ENCODE measurements at places on chromosomes 12 and 14.

DNA sequence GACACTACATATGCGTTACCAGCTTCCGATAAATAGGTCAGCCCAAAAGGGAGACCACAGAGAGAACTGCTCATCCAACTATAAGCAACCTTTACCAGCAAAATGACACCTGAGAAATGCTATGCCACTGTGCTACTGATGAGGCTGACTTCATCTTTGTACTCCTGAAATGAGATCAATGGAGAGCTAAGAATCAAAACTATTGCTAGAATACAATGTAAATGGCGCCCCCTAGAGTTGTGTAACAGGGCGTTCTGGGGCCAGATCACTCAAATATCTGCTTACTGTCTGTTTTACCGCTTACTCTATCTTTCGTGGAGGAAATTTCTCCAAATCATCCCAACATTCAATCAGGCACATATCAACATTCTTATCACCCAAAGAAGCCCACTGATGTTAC, 4.6 kb downstream of the ZNF384 start:
- DNase-seq = no peak

- no peak for DNase-seq
Measured at GRCh38 chr14:95496690-95497259, 19.7 kb downstream of the SYNE3 start.

DNA sequence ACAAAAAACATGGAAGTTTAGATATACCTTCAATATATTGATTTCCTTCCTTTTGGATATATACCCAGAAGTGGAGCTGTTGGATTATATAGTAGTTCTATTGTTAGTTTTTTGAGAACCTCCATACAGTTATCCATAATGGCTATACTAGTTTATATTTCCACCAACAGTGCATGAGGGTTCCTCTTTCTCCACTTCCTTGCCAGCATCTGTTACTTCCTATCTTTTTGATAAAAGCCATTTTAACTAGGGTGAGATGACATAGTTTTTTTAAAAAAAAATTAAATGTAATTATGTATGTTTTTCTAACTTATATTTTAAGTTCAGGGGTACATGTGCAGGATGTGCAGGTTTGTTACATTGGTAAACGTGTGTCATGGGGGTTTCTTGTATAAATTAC, 10.0 kb upstream of the SLC38A4 start:
- no peak for DNase-seq

- DNase-seq = no peak
Measured at GRCh38 chr12:98530068-98530467, 14.7 kb downstream of the TMPO start.

- no peak for DNase-seq
Measured at GRCh38 chr14:26204366-26204727, 393.5 kb downstream of the NOVA1 start.

- no peak for DNase-seq
Measured at GRCh38 chr12:52022841-52023181, 16.1 kb downstream of the TAMALIN start.

DNA sequence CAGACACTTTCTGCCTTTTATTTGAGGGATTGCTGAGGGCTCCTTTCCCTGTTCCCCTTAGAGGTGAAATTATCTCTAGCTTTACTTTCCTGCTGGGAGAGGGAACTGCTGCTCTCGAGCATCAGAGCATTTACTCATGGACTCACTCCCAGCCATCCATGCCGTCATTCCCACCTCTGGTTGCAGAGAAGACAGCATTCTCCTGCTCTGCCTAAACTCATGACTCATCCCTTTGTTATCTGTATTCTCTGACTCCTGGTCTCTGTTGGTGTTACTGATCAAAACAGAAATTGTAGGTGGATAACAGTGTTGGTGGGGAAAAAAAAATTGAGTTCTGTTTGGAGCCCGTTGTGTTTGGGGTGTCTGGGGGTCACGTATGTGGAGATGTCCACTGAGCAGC, 159.3 kb downstream of the TTC8 start:
- no peak for DNase-seq

DNA sequence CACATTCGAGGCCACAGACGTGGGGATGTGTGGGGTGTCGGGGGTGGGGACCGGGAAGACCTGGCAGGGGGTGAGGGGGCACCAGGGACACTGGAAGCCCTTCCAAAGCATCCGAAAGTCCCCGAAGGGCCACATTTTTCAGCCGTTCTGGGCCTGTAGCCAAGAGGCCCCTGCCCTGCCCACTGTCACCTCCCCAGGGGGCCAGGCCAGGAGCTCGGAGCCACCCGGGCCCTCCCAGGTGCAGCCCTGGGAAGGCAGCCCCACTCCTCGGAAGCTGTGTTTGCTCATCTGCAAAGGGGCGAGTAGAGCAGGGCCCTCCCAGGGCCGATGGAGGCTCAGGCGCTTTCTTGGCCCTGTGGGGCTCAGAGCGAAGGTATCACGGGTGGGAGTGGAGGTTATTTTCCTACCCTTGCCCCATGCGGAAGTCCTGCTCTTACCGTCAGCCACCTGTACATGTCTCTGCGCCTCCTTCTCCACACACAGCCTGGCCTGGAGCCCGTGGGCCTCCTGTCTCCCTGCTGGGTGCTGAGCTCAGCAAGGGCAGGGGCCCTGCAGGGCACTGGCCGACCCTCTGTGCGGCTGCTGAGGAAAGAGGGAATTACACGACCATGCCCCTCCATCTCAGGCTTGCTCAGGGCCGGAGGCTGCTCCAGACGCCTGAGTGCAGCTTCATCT, 27.2 kb downstream of the NOC4L start:
- no peak for DNase-seq

DNA sequence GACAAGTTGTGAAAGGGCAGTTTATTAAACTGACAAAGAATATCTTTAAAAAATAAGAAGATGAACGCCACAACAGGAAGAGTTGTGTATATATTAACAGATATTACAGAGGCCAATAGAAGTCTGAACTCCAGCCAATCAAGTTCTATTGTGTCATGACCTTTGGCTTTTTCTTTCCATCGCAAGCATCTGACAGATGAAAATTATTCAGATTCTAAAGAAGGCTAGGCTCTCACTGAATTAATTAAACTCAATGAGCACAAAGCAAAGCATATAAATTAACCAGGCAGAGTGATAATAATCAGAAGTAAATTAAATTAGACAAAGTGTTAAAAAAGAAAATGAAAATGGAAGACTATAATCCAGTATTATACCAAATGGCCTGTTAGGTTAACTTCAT, 62.0 kb upstream of the PYGL start:
- no peak for DNase-seq

- no peak for DNase-seq
Measured at GRCh38 chr12:93686572-93687356, 9.6 kb downstream of the CRADD start.

DNA sequence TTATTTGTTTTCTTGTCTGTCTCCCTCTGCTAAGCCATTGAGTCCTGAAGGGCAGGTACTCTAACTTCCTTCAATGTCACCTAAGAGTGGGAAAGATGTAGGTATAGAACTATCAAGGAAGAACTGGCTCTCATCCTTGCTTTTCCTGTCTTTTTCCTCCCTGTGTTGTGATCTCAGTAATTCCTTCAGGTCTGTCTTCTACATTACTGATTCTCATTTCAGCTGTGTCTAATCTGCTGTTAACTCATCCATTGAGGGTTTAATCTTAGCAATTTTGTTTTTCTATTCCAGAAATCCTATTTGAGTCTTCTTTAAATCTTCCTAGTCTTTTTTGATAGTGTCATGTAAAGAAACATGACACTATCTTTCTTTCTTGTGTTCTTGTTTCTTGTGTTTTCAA, 124.5 kb upstream of the PLXNC1 start:
- DNase-seq = no peak

DNA sequence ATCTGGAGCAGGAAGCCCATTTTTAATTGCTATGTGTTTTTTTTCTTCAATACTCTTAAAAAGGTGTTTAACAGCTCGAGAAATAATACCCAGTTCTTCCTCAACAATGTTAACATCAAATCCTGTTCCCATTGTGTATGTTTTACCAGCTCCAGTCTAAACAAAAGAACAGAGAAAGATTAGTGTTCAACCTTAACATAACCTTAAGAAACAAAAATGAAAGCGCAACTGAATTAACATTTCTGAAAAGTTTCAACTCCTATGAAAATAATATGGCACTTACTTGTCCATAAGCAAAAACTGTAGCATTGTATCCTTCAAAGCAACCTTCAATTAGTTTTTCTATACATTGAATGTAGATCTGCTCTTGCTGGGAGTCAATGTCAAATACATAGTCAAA, 73.2 kb downstream of the KIF21A start:
- DNase-seq = no peak

DNA sequence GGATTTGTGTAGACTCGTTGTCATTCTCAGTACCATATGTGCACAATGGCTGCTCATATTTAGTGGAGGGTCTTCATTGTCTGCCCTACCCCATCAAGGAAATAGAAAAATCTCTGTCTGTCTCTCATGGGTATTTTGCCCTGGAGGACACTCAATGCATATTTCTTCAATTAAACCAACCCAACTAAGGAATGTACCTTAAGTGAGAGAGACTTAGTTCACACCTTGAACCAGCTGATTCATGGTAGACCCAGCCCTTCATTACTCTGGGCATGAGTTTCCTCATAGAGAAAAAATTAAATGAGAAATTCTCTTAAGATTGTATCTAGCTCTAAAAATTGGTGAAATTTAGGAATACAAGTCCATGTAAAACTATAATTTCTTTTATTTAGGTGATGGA, 107.1 kb upstream of the PLEKHG7 start:
- no peak for DNase-seq

DNA sequence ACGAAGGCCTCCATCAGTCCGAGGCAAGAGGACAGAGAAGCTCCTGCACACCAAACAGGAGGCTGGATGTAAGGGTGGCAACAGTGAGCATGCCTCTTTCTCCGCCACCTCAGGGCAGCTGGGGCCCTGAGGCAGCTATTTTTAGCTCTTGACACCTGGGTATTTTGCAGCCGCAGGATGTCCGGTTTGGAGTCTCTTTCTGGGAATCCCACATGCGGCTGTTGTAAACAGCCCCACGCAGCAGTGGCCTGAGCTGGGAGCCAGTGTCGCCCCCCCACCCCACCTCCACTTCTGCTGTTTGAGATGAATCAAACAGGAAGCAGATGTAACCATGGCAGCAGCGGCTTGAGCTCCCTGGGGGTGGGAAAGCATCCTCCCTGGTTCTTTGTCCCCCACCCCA, 11.7 kb downstream of the HDAC7 start:
- no peak for DNase-seq

GRCh38 chr12:94167071-94167755, 18.8 kb downstream of the PLXNC1 start:
- DNase-seq = no peak

DNA sequence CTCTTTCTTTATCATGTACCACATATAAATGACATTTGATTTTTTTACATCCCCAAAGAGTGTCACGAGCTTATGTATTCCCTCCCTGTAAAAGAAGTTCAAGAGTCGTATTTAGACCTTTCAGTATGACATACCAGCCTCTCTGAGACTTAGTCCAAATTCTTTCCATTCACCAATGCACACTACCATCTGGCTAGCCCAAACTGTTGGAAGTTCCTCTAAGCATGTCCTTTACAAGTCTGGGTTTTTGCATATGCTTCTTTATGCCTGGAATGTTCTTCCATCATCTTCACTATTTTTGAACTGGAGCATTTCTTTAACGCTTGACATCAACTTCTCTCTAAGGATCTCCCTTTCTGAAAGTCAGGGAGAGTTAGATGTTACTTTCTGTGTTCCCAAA, 68.5 kb upstream of the RGS6 start:
- DNase-seq = no peak

DNA sequence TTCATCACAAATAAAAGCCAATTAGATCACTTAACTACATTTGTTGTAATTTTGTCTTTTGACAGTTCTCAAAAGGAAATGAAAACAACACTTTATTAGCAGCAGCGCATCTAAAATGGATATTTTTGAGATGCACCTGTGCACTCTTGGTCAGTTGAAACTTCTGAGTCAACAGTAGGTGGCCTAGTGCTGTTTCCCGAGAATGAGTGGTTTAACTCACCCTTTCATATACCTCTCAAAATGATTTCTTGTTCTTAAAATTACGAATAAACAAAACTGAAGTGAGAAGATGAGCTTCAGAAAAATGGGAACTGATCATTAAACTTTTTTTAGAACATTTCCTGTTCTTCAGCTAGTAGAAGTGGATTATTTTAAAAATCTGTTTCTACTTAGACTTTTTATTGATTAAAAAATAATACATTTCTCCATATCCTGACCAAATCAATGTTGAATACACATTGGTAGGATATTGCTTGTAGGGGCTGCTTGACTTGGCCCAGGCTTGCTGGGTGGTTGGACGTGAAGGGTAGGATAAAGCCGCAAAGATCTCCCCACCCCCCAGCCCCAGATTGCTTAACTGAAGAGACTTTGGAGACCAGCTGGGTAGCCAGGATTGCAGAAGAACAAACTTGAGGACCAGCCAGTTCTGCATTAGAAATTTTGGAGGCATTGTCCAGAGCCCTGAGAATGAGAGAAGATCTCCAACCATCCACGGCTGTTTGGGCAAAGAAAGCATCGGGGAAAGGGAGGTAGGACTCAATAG, 22.3 kb upstream of the STK38L start:
- no peak for DNase-seq

DNA sequence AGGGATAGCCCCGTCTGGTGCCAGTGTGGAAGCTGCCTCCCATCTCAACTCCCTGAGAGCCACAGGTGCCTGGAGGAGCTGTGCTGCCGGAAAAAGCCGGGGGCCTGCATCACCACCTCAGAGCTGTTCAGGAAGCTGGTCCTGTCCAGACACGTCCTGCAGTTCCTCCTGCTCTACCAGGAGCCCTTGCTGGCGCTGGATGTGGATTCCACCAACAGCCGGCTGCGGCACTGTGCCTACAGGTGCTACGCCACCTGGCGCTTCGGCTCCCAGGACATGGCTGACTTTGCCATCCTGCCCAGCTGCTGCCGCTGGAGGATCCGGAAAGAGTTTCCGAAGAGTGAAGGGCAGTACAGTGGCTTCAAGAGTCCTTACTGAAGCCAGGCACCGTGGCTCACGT, 25.5 kb upstream of the P2RX4 start:
- no peak for DNase-seq

GRCh38 chr14:75191100-75191499, 14.7 kb upstream of the TMED10 start:
- no peak for DNase-seq

DNA sequence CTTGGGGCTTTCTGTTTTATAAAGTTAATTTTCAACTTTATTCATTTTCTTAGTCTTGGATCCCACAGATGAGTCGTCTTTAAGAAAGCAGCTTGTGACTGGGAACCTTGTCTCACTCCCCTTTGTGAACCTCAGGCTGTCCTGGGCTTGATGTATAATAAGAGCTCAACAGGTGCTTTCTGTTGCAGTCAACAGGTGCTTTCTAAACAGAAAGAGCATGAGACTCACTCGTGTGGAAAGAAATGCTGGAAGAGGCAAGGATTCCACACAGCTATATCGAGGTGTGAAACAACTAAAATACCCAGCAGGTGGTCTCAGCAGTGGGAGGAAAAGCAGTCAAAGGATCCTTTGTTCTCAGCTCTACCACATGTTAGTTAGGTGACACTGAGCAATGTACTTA, 398.9 kb downstream of the EGLN3 start:
- no peak for DNase-seq

GRCh38 chr14:39621678-39622077, 189.4 kb upstream of the FBXO33 start:
- DNase-seq = no peak

GRCh38 chr12:57276935-57277563, 26.1 kb upstream of the STAC3 start:
- DNase-seq = no peak

- DNase-seq = no peak
Measured at GRCh38 chr12:100043631-100044030, 58.9 kb upstream of the ANKS1B start.

- DNase-seq = no peak
Measured at GRCh38 chr14:31122098-31122611, 85.4 kb downstream of the HECTD1 start.
